Head of caudate nucleus (tissue), 42 donors: ENCODE measurements at places on chromosomes 6 and 20.

- DNase-seq: no peak
Observed at GRCh38 chr6:160188773-160189172, 67.2 kb downstream of the SLC22A1 start.

GRCh38 chr20:764255-764654 lies 4.0 kb downstream of the SLC52A3 start:
- DNase-seq: no peak

GRCh38 chr6:49949062-49949461 lies 14.9 kb downstream of the DEFB114 start:
- DNase-seq: no peak

DNA sequence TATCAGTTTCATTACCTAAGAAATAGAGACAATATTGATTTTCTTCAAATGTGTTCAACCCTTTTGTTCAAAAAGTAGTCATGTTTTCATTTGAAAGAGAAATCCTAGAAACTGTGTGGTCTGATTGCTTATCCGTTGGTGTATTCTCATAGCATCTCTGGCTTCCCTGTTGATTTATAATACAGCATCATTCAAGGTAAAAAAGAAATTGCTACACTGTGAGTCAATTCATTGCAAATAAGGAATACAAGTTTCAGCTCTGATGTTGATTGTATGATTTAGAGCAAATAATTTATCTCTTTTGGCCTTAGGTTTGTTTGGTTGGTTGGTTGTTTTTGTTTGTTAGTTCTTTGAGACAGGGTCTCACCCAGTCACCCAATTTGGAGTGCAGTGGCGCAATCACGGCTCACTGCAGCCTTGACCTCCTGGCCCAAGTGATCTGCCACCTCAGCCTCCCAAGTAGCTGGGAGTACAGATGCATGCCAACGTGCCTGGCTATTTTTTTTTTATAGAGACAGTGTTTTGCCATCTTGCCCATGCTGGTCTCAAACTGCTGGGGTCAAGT lies 185.5 kb upstream of the TNFAIP3 start:
- DNase-seq: no peak

DNA sequence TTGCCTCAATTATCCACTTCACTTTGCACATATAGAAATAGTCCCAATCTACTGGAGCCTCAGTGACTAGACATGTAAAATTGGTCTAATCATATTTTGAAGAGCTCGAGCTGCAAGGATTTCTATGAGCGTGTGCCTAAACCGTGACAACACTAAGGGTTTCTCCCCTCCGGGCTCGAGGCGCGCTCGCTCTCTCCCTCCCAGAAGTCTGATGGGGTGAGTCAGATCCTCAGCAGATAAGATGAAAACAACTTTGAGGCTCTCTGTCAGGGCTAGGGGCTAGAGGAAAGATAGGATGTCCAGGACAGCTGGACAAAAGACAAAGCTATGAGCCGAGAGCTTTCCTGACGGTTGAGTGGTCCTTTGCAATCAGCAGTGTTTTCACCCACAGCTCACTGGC lies 16.8 kb downstream of the GNAS-AS1 start:
- no peak for DNase-seq
